ENCODE measurements at places on chromosomes 2 and 18. TPM values are rescaled to one million over a fixed set of nuclear protein-coding genes. Genes with fewer than 3 reads are reported as not detected.

CDH2 gene
- 10.5 TPM for total RNA-seq

GNAL gene
- total RNA-seq = 0.69 TPM

PAPOLG gene
- total RNA-seq = 6.6 TPM

ACOXL gene
- total RNA-seq = not detected

LBX2 gene
- total RNA-seq = 3.8 TPM

CCDC138 gene
- 2.8 TPM for total RNA-seq

CTNNA2 gene
- not detected for total RNA-seq

HNMT gene
- total RNA-seq = 10.9 TPM

ZBTB14 gene
- total RNA-seq = 6.6 TPM

MYCN gene
- not detected for total RNA-seq

SCN9A gene
- 12.1 TPM for total RNA-seq

SLC5A7 gene
- not detected for total RNA-seq

TTC32 gene
- 8.5 TPM for total RNA-seq

FOSL2 gene
- total RNA-seq = 26.6 TPM

CNDP1 gene
- total RNA-seq = not detected

MALL gene
- total RNA-seq = 13.4 TPM

IL36A gene
- total RNA-seq = not detected
